ENCODE measurements at places on chromosomes 3 and 15. TPM values are rescaled to one million over a fixed set of nuclear protein-coding genes. Genes with fewer than 3 reads are reported as not detected.

GRCh38 chr3:126052196-126053058, 31.5 kb downstream of the SLC41A3 start:
- no peaks in the 10 kb centered on the region for H3K27me3 ChIP-seq
- peaks cover 19% of the 10 kb centered on the region for H3K4me1 ChIP-seq
- H3K4me3 ChIP-seq = no peak overlapping the region
- DNase-seq = no peak
- peak overlapping the region; percentile 77 for H3K27ac ChIP-seq

DNA sequence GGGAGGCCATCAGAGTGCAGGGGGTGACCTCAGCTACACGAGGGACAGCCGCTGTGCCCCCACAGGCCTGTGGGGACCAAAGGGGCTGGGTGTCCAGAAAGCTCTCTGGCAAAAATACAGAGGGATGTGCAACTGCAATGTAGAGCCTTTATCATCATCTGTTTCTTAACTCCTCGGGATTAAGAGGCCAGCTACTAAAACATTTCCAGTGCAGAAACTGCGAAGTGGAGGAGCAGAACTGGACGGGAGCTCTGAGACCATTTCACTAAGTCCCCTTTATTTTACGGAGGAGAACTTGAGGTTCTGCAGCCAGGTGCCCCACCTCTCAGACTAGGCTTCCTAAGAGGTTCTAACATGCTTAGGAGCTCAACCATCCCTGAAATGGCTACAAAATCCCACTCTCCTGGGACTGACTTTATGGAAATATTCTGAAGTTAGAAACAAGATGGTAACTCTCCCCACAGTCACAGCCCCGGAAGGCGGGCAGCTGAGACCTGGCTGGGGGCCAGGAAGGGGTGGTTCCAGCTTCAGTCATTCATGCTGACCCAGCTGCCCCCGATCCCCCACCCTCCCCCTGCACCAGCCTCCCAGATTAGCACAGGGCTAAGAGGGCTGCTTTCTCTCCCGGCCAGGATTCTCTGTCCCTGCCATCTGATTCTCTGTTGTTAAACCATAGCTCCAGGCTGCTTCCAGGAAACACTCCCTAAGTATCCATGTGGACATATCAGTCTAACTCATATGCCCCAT, 40.3 kb downstream of the UMPS start:
- peaks cover 18% of the 10 kb centered on the region for H3K27me3 ChIP-seq
- no peak overlapping the region for H3K27ac ChIP-seq
- no peaks in the 10 kb centered on the region for H3K4me1 ChIP-seq

GNB4 gene
- 6.9 TPM for total RNA-seq

- no peak overlapping the region for H3K4me3 ChIP-seq
- DNase-seq = no peak
- no peaks in the 10 kb centered on the region for H3K36me3 ChIP-seq
These were observed 45.0 kb downstream of the LMCD1 start for GRCh38 chr3:8546609-8547008.

GRCh38 chr3:99240700-99241099, 339.2 kb upstream of the DCBLD2 start:
- H3K27ac ChIP-seq = no peak overlapping the region
- no peaks in the 10 kb centered on the region for H3K36me3 ChIP-seq
- no peaks in the 10 kb centered on the region for H3K27me3 ChIP-seq

- no peak for DNase-seq
- no peak overlapping the region for H3K27ac ChIP-seq
- H3K27me3 ChIP-seq = no peaks in the 10 kb centered on the region
- peaks cover 13% of the 10 kb centered on the region for H3K4me1 ChIP-seq
These were observed 268.0 kb downstream of the LPP start for GRCh38 chr3:188421836-188422540.

NR1I2 gene
- not detected for total RNA-seq

GRCh38 chr3:23068016-23068728, 135.0 kb upstream of the UBE2E2 start:
- H3K4me1 ChIP-seq = no peaks in the 10 kb centered on the region
- DNase-seq = no peak
- no peaks in the 10 kb centered on the region for H3K27me3 ChIP-seq
- no peak overlapping the region for H3K4me3 ChIP-seq
- no peak overlapping the region for H3K27ac ChIP-seq

DNA sequence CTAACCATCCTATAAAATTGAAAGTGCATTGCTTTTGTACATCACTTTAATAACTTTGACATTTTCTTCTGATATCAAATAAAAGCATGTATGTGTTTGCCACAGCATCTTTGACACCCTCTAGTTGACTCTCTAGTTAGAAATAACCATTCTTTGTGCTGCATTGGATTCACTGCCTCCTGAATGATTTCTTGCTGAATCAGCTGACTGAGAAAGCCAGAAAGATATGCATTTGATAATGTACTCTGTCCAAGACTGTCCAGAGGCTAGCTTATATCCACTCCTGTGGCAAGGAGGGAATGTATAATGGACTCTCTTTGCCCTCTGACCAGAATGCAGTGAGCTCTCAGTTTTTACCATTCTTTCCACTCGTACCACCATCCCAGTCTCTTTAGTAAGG, 6.2 kb downstream of the RAB11A start:
- no peak overlapping the region for H3K27ac ChIP-seq
- no peak overlapping the region for H3K4me3 ChIP-seq
- peaks cover 42% of the 10 kb centered on the region for H3K36me3 ChIP-seq
- no peak for DNase-seq

ZBBX gene
- total RNA-seq = not detected

DNA sequence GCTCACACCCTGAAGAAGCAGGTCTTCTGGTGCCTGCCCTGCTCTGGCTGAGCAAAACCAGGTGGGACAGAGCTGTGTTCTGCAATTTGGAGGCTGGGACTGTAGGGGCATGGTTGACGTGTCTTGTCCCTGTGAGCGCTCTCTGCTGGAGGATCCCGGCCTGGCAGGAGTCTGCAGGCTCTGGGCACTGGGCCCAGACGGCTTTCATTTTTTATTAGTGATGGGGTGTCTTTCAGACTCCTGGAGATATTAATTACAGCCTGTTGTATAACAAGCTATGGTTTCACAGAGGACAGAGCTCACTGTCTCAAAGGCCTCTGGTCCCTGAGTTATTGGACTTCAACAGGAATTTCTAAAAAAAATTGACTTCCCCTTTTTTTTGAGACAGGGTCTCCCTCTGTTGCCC, 29.5 kb upstream of the ZNF710 start:
- H3K27ac ChIP-seq = no peak overlapping the region
- peaks cover 6% of the 10 kb centered on the region for H3K27me3 ChIP-seq
- DNase-seq = peak; percentile 61
- H3K4me1 ChIP-seq = peaks cover 7% of the 10 kb centered on the region

DNA sequence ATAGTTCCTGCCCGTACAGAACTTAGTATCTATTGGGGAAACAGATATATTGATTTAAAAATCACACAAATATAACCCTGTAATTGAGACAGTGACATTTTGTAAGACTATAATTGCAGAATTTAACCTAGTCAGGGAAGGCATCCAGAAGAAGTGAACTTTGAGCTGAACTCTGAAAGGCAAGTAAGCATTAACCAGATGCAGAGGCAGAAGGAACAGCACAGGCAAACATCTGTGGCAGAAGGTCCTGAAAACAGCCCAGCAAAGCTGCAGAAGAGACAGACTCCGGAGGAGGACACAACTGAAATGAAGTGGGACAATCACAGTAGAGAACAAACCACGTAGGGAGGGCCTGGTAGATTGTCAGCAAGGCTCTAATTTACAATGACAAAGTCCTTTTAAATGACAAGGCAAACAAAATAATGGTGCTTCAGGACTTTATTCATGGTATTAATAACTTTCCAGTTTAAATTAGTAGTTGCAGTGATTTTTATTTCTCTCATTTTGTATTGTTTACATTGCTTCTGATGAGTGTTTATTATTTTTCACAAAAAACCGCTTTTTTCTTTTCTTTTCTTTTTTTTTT, 14.5 kb downstream of the BCL2A1 start:
- no peak for DNase-seq
- H3K4me1 ChIP-seq = peaks cover 24% of the 10 kb centered on the region
- no peaks in the 10 kb centered on the region for H3K27me3 ChIP-seq

GRCh38 chr3:42546691-42547213, 35.0 kb downstream of the SEC22C start:
- H3K4me1 ChIP-seq = peaks cover 2% of the 10 kb centered on the region
- H3K27ac ChIP-seq = no peak overlapping the region
- peaks cover 11% of the 10 kb centered on the region for H3K36me3 ChIP-seq

GRCh38 chr3:190436331-190436730, 13.4 kb downstream of the TMEM207 start:
- H3K36me3 ChIP-seq = no peaks in the 10 kb centered on the region
- peaks cover 24% of the 10 kb centered on the region for H3K27me3 ChIP-seq
- no peak for DNase-seq
- no peak overlapping the region for H3K4me3 ChIP-seq

TMEM158 gene
- total RNA-seq = 0.54 TPM

- H3K27me3 ChIP-seq = no peaks in the 10 kb centered on the region
- no peak overlapping the region for H3K4me3 ChIP-seq
- H3K36me3 ChIP-seq = peaks cover 14% of the 10 kb centered on the region
These were observed 216.8 kb upstream of the CD96 start for GRCh38 chr3:111325160-111325718.

FBXW12 gene
- total RNA-seq = not detected

DNA sequence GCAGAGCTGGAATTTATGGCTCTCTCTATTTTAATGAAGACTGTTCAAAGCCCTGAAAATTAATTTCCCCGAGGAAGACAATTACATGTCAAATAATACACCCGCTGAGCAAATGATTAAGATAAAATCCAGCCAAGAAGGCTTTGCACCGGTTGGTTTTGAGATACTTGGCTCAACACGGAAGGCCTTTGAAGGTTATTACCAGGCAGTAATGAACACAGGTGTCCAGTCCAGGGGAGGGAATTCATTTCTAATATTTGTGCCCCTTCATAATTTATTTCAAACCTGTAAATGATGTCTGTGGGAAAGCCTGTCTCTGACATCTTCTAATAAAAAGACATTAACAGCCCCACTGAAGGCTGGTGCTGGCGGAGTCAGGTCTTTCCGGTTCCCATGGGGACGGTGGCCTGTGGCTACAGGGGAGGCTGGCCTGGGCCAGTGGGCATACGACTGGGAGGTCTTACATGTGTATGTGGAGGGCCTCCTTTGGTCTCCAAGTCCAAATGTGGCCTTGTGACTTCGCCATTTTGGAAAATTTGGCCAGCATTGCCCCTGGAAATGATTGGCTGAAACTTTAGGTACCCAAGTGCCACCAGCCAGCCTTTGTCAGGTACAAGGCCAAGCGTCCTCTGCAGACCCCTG, 49.9 kb upstream of the IQSEC1 start:
- H3K27ac ChIP-seq = no peak overlapping the region
- H3K4me3 ChIP-seq = no peak overlapping the region
- H3K27me3 ChIP-seq = peaks cover 14% of the 10 kb centered on the region
- H3K4me1 ChIP-seq = no peaks in the 10 kb centered on the region

DNA sequence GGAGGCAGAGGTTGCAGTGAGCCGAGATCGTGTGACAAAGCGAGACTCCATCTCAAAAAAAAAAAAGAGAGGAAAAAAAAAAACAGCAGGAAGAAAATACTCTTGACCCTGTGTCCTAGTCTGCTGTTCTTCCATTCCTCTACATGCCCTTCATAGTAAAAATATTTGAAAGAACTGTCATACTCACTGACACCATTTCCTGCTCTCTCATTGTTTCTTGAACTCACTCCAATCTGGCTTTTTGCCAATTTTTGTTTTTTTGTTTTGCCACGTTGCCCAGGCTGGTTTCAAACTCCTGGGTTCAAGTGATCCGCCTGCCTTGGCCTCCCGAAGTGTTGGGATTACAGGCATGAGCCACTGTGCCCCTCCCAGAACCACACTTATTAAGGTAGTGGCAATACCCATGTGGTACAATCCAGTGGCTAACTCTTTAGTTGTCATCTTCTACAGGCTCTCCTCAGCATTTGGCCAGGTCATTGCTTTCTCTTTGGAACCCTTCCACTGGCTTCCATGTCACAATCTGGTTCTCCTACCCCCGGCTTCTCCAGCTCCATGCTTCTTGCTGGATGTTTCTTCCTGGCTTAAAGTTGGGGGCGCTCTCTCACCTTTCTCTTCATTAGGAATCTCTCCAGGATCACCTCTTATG, 238.2 kb upstream of the C2CD4B start:
- DNase-seq = no peak
- H3K36me3 ChIP-seq = no peaks in the 10 kb centered on the region
- H3K27me3 ChIP-seq = peaks cover 15% of the 10 kb centered on the region
- no peaks in the 10 kb centered on the region for H3K4me1 ChIP-seq
- H3K27ac ChIP-seq = no peak overlapping the region
- no peak overlapping the region for H3K4me3 ChIP-seq

DNA sequence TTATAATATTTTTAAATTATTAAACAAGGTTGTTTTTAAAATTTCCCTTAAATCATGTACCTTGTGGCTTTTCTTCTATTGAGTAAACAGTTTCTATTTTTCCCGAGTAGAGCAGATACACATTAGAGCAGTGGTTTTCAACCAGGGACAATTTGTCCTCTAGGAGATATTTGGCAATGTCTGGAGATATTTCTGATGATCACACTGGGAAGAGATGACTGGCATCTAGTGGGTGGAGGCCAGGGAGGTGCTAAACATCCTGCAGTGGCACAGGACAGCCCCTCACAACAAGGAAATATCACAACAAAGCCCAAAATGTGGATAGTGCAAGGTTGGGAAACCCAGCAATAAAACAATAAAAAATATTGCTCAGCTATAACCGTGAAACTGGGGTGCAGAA, 113.0 kb upstream of the PTPRG start:
- no peaks in the 10 kb centered on the region for H3K4me1 ChIP-seq
- DNase-seq = no peak
- H3K27me3 ChIP-seq = no peaks in the 10 kb centered on the region
- no peak overlapping the region for H3K4me3 ChIP-seq
- no peaks in the 10 kb centered on the region for H3K36me3 ChIP-seq

GRCh38 chr3:46864061-46864881, 1.0 kb upstream of the MYL3 start:
- H3K27ac ChIP-seq = no peak overlapping the region
- no peaks in the 10 kb centered on the region for H3K4me1 ChIP-seq

TM6SF1 gene
- 12.5 TPM for total RNA-seq

DNA sequence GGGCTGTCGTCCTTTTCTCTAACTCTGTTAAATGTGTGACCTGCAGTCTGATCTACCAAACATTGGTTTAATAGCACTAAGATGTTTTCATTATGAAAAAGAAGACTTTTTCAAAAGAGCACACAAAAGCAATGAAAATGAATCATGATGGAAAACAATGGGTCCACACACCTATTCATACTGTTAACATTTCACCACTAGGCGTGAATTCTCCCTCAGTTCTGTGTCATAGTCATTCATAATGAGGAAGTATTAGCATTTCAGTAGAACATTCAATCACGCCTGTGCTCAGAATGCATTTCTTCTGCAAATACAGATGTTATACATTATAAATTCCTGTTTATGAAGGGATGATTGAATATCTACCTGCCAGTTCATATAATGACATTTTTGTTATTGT, 35.9 kb downstream of the EIF4E3 start:
- no peak for DNase-seq
- H3K27ac ChIP-seq = no peak overlapping the region
- peaks cover 16% of the 10 kb centered on the region for H3K4me1 ChIP-seq
- H3K36me3 ChIP-seq = peaks cover 55% of the 10 kb centered on the region
- H3K27me3 ChIP-seq = no peaks in the 10 kb centered on the region
- H3K4me3 ChIP-seq = no peak overlapping the region

- H3K27ac ChIP-seq = no peak overlapping the region
- no peak for DNase-seq
- no peaks in the 10 kb centered on the region for H3K36me3 ChIP-seq
- H3K4me1 ChIP-seq = no peaks in the 10 kb centered on the region
- H3K4me3 ChIP-seq = no peak overlapping the region
- no peaks in the 10 kb centered on the region for H3K27me3 ChIP-seq
These were observed 133.2 kb downstream of the ARPP21 start for GRCh38 chr3:35772381-35773015.

SGO1 gene
- total RNA-seq = 35.6 TPM
